ENCODE measurements at places on chromosomes 5 and 9.
A peak's percentile ranks its signal among the peaks of the same experiment; 100 is the strongest.

DNA sequence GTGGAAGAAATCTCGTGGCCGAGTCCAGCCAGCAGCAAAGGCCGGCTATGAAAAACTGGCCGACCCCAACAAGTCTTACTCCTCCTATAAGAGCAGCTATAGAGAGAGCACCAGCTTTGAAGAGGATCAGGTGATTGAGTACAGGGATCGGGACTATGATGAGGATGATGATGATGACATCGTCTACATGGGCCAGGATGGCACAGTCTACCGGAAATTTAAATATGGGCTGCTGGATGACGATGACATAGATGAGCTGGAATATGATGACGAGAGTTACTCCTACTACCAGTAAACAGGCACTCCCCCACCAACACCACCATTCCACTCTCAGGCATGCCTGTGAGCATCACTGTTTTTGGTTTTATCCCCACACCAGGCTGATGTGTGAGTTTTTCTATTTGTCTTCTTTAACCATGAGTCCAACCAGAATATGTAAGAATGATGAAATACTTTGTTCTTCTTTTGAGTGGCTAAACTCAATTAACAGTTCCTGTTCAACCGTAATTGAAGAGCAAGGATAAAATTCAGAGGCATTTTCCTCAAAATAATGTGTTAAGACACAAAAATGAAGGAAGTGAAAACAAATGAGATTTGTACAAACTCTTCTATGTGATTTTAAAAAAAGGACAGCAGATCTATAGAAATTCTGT, 35.5 kb downstream of the RFK start:
- no peak for DNase-seq

- DNase-seq = no peak
Observed at GRCh38 chr5:146699664-146700418, 178.7 kb downstream of the PPP2R2B start.

GRCh38 chr5:79955941-79956670, 35.0 kb downstream of the MTX3 start:
- DNase-seq = no peak

DNA sequence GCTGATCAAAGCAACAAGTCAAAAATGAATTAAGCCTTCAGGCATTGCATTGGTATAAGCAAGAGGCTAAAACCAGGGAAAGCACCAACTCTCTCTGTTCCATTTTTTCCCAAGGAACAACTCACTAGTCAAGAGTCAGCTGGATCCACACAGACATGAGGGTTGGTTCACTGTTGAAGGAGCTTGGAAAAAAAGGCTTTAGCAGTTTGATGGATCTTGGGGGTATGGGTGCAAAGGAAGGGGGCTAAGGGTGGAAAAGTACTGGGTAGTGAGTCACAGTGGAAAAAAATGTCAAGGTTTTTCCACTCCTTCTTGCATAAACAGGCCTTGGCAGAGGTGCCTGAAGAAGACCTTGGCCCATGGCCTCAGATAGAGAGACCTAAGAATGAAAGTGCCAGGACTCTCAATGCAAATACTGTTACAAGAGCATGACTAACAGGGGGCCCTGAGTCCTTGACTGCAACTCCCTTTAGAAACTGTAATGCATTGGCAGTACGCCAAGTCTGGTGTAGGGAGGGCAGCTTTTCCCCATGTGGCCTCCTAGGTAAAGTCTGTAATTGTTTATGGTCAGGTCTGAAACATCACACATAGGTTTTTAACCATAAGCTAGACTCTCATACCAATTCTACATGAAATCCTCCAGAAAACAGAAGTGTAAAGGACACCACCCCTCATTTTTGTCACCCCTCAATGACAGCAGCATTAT, 23.7 kb downstream of the ACTL7A start:
- DNase-seq = peak; percentile 22

GRCh38 chr5:34900652-34901051, 14.7 kb downstream of the RAD1 start:
- DNase-seq = no peak

DNA sequence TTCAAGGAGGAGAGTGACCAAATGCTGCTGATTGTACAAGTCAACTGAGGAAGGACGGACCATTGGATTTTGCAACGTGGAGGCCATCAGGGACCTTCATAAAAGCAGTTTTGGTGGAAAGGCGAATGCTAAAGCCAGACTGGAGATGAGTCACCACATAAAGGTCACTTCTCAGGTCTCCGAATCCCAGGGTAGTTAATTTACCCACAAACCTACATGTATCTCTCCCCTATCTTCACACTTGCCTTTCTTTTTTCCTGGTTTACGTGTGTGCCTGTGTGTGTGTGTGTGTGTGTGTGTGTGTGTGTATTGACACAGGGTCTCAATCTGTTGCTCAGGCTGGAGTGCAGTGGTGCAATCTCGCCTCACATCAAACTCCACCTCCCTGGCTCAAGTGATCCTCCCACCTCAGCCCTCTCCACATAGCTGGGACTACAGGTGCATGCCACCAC, 4.6 kb upstream of the CTNNA1 start:
- DNase-seq = no peak

GRCh38 chr9:130972957-130973685, 34.1 kb upstream of the FIBCD1 start:
- no peak for DNase-seq

- DNase-seq = no peak
Observed at GRCh38 chr9:87497604-87498045, at the start of gene DAPK1. Gene DAPK1, plus strand, starts transcription at chr9:87497867. Its CDS starts 1,211 bp downstream, at chr9:87499078.

- DNase-seq = no peak
Observed at GRCh38 chr5:132183723-132184122, 43.9 kb downstream of the P4HA2 start.
